ENCODE measurements at places on chromosomes 13 and 19. TPM values are rescaled to one million over a fixed set of nuclear protein-coding genes. Genes with fewer than 3 reads are reported as not detected.

Gene CLDN10
- total RNA-seq: 2.9 TPM

Gene NKG7
- not detected for total RNA-seq

Gene ZFP30
- total RNA-seq: 14.9 TPM

Gene SIGLEC12
- total RNA-seq: not detected

Gene ZNF99
- total RNA-seq: not detected

Gene SELENOV
- total RNA-seq: not detected
